Caudate nucleus (tissue), 63 donors: ENCODE measurements at places on chromosomes 3 and 15.

DNA sequence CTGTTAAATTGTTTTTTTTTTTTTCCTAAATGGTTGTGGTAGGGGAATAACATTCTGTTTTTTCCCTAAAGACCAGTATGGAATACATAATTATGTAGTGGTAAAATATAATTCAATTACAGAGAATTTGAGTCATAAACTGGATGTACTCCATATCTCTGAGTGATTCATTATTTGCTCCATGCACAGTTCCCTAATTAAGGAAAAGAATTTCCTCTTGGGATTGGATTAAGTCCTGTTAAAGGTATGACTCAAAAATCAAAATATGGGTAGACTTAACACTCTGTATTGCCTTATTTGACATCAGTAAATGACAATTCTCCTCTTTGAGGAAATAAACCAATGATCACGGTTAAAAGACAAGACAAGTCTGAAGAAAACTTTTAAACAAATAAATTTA is 78.0 kb upstream of the KCNH8 start:
- DNase-seq, result no peak

- DNase-seq, result no peak
Observed at GRCh38 chr15:64010719-64011118, 35.6 kb downstream of the DAPK2 start.

DNA sequence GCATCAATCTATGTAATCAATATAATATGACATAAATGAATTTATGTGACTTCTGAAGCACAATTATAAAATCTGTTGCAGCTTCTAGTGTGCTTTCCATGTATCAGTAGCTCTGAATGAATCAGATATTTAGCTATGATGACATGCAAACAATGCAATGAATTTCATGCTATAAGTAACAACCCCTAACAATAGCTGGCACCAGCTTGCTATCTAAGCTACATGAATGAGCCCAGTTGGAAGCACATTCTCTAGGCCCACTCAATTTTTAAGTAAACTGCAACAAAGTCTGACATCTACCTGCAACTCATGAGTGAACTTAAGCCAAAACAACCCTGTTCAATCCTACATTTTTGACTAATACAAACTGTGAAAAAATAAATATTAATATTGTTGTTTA is 507.3 kb upstream of the ROBO1 start:
- DNase-seq, result no peak

- no peak for DNase-seq
Observed at GRCh38 chr3:120854908-120855526, 53.0 kb upstream of the STXBP5L start.

DNA sequence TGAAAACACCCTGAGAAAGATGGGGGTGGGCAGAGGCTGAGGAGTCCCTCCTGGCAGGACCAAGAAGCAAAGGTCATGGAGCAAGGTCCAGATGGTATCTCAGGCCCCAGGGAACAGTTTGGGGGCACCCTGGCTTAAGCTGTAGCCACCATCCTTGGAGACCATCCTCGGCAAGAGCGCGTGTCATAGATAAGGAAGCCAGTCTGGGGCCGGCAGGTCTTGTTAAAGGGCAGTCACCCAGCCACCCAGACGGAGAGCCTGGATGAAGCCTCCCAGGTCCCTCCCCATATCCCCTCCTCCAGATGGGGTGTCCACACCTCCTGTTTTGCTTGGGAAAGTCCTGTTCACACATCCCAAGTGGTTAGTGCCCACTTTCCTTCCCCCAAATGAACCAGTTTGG is 191.1 kb downstream of the KLF13 start:
- no peak for DNase-seq

GRCh38 chr15:48653913-48654670 is 8.6 kb upstream of the FBN1 start:
- DNase-seq, result no peak

DNA sequence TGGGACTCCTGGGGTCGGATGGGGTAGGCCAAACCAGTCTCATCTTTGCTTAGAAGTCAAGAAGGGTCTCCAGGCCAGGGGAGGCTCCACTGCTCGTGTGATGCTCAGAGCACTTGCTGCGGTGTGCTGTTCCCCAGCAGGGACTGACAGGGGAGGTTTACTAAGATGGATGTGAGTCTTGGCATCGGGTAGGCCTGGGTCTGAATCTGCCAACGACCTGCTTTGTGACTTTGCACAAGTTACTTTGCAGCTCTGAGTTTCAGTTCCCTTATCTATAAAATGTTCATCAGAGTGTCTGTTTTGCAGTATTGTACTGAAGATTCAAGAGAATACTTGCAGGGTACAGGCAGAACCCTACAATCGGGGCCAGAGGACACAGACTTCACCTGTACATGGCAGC is 17.3 kb upstream of the CDCP1 start:
- no peak for DNase-seq

DNA sequence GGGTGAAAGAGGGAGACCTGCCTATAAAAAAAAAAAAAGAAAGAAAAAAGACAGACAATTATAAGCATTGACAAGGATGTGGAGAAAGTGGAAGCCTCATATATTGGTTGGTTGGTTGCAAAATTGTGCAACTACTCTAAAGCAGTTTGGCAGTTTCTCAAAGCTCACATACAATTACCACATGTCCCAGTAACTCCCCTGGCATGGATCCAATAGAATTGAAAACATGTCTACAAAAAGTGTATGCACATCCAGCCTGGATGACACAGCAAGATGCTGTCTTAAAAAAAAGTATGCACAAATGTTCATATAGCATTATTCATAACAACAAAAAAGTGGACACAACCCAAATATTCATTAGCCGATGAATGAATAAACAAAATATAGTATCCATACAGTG is 19.5 kb downstream of the SETMAR start:
- no peak for DNase-seq

DNA sequence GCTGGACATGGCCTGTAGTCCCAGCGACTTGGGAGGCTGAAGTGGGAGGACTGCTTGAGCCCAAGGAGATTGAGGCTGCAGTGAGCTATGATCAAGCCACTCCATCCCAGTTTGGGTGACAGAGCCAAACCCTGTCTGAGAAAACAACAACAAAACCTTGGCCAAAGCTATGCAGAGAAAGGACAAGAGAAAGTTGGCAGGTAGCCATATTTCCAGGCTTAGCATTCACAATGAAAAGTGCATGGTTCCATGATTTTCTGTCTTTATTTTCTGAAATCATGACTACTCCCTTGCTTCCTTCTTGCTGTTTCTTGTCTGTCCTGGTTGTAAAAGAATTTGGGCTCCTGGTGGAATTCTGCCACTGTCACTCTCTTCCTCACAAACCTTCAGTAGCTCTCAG is 284.6 kb upstream of the C2CD4B start:
- no peak for DNase-seq

GRCh38 chr15:36161771-36162212 is 417.6 kb upstream of the CDIN1 start:
- no peak for DNase-seq

DNA sequence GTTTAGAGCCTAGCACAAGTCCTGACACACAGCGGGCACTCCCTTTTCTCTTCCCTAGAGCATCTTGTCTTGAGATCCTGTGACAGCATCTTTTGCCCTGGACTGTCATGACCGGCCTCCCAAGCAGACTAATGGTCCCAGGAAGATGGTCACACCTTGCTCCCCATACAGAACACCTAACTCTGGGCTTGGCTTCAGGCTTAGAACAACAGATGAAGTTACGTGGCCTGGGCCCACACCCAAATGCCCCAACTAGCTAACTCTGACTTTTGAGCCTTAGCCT is 781 bp upstream of the IP6K1 start:
- DNase-seq, result no peak

DNA sequence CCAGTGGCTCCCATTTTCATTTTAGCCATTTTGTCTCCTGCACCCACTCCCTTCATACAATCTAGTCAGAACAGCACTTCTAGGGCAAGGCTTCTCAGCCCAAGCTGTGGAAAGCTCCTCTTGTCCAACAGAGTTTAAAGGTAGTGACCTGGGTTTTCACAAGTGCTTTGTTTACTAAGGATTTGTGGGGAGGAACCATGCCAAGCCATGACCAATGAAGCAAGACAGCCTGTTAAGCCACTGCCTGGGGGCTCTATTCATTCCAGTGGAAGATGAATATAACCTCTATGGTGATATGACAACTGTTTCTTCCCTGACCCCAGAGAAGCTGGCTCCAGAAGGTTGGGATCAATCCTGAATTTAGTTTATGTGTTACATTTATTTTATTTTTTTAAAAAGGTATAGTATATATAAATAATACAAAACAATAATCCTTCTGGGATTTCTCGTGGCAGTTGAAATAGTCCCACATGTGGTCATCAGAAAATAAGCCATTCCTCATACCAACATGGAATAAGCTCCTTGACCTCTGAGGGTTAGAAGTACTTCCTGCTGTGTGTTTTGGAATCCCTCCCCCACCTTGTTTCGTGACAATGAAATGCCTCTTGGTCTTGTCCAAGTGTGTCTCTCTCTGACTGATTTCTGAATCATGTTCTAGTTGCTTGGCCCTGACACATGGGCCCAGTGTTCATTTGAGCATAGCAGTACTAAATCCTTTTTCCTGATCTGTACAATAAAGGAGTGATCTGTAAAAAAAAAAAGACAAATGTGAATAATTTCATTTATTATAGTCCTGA is 13.3 kb upstream of the THUMPD3 start:
- DNase-seq, result no peak

DNA sequence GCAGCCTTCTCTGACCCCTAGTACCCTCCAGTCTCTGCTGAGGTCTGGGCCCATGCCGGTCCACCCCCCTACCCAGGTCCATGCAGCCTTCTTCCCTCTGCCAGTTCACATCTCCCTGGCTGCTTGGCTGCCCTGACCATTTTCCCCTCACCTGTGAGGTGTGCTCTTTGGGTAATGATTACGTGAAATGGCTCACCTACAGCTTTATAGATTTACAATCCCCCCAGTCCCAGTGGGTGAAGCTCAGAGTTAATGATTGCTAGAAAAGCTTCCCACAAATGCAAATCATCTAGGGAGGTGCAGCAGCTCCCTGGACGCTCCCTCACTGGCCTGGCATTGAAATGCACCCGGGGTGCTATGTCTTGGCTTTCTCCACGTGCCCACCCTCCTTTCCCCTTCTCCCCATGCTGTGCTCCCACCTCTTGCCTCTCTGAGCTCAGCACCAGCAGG is 18.7 kb downstream of the PAQR5 start:
- DNase-seq, result no peak

DNA sequence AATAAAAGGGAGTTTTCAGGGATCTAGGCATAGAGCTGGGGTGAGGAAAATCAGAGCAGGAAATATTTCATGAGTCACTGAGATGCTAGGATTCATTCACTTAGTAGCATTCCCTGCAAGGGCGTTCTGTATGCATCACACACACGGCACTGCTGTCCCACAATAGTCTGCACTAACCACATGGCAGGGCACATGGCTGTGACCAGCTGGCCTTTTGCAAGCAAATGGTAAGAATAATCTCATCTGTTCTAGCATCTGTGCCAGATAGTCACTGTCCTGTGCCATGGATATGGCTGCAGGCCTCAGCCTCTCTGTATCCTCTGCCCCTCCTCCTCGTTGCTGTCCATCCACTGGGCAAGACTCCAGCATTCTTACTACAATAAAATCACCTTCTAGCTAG is 37.8 kb downstream of the BOC start:
- DNase-seq, result no peak

DNA sequence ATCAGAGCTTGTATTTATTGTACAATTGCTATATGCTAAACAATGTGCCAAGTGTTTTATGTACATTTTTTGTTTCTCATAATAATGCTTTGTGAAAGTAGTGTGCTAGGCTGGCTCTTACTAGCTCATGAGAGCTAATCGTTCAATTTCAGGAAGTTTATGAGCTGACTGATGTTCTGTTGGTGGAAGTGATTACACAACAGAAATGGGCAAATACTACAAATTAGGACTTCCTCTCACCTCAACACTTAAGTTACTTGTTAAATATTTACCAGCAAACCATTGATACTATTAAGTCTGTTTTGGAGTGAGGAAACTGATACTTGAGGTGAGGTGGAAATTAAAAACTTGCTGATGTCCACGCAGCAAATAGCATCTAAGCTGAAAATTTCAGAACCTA is 32.3 kb downstream of the SLC9C1 start:
- no peak for DNase-seq

- DNase-seq, result no peak
Observed at GRCh38 chr3:120773932-120774331, 31.4 kb downstream of the GTF2E1 start.

GRCh38 chr15:81807806-81808205 is 238.0 kb downstream of the MEX3B start:
- no peak for DNase-seq

GRCh38 chr3:149376718-149377407 is 586 bp downstream of the TM4SF1 start:
- DNase-seq, result no peak

GRCh38 chr15:40762919-40763800 is 708 bp upstream of the GCHFR start:
- DNase-seq, result no peak

DNA sequence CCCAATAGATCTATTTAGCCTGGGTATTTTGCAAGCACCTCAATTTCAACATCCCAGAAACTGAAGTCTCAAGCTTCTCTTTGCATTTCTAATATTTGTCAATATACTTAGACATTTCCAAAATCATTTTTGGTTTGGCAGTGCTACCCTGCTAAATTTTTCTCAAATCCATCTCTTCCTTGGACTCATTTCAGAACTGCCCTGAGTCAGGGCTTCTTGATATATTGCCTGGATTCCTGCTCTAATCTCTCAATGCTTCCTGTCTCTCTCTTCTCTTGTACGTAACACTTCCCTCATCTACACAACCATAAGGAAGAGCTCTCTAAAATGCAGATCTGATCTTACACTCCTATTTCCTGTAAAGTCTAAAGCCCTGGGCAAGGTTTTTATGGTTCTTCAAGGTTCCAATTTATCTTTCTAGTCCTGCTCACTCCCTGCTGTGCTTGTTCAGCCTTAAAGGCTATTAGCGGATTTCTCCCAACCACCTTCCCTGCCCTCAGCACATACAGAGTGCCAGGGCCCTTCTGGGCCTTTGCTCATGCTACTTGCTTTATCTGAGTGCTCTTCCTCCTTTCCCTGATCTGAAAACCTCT is 53.0 kb upstream of the MME start:
- DNase-seq, result no peak

- DNase-seq, result no peak
Observed at GRCh38 chr15:80694611-80695098, 455 bp upstream of the ABHD17C start.

DNA sequence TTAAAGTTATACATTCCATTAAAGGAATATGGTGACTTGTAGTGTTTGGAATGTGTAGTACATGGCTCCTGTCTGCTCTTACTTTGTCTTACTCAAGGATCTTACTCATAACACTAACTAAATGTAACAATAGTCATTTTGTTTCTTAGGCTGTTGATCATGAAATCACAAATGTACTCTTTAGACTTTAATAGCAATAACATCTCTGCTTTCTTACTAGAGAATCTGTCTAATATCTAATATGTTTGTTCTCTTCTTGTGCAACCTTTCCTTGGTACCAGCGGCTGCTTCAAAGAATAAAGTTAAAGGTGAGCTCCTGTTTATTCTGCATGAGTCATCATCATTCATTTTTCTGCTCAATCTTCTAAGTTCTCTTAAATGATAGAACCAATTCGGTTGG is 767.5 kb downstream of the CADM2 start:
- DNase-seq, result no peak

- DNase-seq, result no peak
Observed at GRCh38 chr3:16477056-16477455, 36.4 kb downstream of the RFTN1 start.
